Omental fat pad (tissue), 4 donors: ENCODE measurements at places on chromosomes 7 and 10. TPM values are rescaled to one million over a fixed set of nuclear protein-coding genes. Genes with fewer than 3 reads are reported as not detected.

Gene FAM3C
- 129 TPM for total RNA-seq

DNA sequence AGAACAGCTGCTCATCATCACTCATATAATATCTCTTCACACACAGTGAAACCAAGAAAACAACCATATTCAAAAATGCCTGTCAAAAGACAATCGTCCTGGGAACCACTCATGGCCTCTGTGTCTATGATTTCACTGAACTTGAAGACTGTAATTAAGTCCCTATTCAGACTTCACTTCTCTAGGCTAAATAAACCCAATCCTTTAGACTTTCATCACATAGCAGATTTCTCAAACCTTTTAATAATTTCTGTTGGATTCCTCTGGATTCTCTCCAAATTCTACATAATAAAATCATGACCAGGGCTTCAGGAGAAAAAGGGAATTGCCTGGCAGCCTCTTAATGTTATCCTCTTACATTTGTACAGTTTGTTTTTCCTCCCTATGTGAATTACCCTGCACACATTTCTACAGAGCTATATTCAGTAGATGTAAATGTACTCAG is 201.1 kb downstream of the LRRN3 start:
- DNase-seq: no peak

DNA sequence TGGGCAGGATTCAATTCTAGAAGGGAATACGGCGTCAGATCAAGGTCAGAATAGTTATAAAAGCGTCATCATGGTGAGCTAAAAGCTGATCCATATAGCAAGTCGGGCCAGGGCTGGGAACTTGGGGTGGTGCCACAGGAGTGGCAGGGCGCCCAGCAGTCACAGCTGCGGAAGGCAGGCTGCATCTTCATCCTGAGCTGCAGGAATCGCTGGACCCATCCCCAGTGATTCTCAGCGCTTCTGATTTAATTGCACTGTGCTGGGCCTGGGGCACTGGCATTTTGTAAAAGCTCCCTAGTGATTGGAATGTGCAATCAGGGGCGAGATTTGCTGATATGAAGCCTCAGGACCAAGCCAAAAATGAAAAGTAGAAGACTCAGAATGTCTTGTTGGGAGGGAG is 135.3 kb downstream of the CTTNBP2 start:
- no peak for DNase-seq

Gene CDK14
- total RNA-seq: 34.9 TPM

GRCh38 chr7:128084896-128085608 is 53.8 kb upstream of the LRRC4 start:
- no peak for DNase-seq

GRCh38 chr7:70736715-70737460 is 395.1 kb upstream of the GALNT17 start:
- DNase-seq: no peak

Gene MRPS17
- 10.9 TPM for total RNA-seq

- no peak for DNase-seq
Measured at GRCh38 chr10:60618861-60619260, 159.4 kb upstream of the CDK1 start.

DNA sequence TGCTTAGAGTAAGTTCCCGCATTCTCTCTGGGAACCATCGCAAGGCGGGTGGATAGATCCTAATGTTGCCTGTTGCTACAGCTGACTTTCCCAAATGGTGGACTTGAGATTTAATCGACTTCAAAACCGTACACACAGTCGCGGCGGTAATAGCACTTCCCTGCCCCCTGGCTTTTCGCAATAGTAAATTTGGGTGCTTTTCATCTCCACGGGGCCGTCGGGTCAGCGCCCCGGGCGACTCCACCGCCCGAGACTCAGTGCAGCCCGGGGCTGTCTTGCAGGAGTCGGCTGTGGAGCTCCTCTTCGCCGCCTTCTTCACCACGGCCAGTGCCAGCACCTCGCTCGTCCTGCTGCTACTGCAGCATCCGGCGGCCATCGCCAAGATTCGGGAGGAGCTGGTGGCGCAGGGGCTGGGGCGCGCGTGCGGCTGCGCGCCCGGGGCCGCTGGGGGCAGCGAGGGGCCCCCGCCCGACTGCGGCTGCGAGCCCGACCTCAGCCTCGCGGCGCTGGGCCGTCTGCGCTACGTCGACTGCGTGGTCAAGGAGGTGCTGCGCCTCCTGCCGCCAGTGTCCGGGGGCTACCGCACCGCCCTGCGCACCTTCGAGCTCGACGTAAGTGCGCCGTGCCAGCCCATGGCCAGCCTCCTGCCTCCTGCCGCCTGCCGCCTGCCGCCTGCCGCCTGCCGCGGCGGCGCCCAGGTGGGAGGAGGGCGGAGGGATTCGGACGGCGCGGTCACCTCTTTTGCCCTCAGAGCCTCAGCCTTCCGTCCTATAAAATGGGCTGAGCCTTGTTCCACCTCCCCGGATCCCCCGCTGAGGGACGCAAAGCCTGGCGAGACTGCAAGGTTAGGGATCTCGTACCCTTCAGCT is 5.3 kb downstream of the CYP26C1 start:
- no peak for DNase-seq

Gene GIMAP6
- total RNA-seq: 135 TPM

GRCh38 chr10:14592026-14592425 is 182.7 kb downstream of the FAM107B start:
- DNase-seq: no peak

Gene LHPP
- 13.2 TPM for total RNA-seq

DNA sequence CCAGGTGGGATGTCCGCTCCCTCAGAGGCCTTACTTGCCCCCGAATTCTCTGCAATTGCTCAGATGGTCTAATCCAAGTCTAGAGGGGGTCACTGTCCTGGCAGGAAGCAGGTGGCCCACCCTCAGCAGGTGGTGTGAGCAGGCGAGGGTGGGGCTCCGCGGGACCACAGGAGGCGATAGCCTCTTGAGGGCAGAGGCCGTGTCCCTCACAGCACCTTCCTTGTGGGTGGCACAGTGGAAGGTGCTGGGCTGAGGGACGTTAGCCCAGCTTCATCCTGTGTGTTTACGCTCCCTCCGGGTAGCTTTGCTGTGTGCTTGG is 38.3 kb upstream of the INPP5A start:
- DNase-seq: no peak

DNA sequence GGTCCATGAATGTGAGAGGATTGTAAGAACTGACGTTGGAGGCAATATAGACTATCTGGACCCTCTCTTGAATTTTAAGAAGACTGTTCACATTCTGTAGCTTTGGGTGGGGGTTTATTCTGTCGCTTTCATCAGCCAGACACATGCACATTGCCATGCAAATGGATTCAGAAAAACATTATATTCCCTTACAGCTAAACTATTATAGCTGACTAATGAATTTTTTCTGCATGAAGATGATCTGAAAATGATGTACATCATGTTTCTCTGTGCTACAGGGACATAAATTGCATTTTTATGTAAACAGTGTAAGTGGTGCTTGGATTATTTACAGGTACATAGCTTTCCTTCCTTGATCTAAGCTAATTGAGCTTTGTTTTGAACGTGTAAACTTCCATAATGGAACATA is 1.5 kb downstream of the MET start:
- no peak for DNase-seq

GRCh38 chr10:34656661-34657060 is 158.4 kb downstream of the PARD3 start:
- DNase-seq: no peak

Gene CALD1
- total RNA-seq: 195 TPM

Gene MOGAT3
- total RNA-seq: not detected

GRCh38 chr7:7276161-7276560 is 93.8 kb downstream of the C1GALT1 start:
- no peak for DNase-seq

DNA sequence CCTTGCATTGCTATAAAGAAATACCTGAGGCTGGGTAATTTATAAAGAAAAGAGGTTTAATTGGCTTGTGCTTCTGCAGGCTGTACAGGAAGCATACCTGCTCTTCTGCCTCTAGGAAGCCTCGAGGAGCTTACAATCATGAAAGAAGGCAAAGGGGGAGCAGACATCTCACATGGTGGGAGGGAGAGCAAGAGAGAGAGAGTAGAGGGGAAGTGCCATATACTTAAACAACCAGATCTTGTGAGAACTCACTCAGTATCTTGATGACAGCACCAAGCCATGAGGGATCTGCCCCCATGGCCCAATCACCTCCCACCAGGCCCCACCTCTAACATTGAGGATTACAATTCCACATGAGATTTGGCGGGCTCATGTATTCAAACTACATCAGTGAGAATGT is 79.1 kb upstream of the HECW1 start:
- no peak for DNase-seq

Gene CLRN3
- not detected for total RNA-seq

- DNase-seq: no peak
Measured at GRCh38 chr7:90485734-90486316, 16.4 kb downstream of the PTTG1IP2 start.
